ENCODE measurements at places on chromosomes 5 and 9. TPM values are rescaled to one million over a fixed set of nuclear protein-coding genes. Genes with fewer than 3 reads are reported as not detected.

Gene C9orf50
- total RNA-seq = not detected

Gene PCDHB14
- 0.70 TPM for total RNA-seq

Gene SMC2
- total RNA-seq = 6.0 TPM

Gene FOXD4L4
- total RNA-seq = not detected

Gene DMGDH
- total RNA-seq = 0.93 TPM

Gene RMI1
- total RNA-seq = 5.7 TPM

Gene SLC46A2
- not detected for total RNA-seq

Gene DMRT3
- total RNA-seq = not detected

Gene SPINK4
- total RNA-seq = not detected

Gene CLTB
- 97.5 TPM for total RNA-seq

Gene CDH10
- not detected for total RNA-seq

Gene NAIP
- 1.2 TPM for total RNA-seq

Gene PPP2R2B
- not detected for total RNA-seq

Gene OCLN
- total RNA-seq = 0.12 TPM

Gene CTXN3
- total RNA-seq = not detected

Data from pericardium fibroblast (primary cell).